Cortex of kidney (tissue), 1 donor: ENCODE measurements at places on chromosomes 16 and 17.

DNA sequence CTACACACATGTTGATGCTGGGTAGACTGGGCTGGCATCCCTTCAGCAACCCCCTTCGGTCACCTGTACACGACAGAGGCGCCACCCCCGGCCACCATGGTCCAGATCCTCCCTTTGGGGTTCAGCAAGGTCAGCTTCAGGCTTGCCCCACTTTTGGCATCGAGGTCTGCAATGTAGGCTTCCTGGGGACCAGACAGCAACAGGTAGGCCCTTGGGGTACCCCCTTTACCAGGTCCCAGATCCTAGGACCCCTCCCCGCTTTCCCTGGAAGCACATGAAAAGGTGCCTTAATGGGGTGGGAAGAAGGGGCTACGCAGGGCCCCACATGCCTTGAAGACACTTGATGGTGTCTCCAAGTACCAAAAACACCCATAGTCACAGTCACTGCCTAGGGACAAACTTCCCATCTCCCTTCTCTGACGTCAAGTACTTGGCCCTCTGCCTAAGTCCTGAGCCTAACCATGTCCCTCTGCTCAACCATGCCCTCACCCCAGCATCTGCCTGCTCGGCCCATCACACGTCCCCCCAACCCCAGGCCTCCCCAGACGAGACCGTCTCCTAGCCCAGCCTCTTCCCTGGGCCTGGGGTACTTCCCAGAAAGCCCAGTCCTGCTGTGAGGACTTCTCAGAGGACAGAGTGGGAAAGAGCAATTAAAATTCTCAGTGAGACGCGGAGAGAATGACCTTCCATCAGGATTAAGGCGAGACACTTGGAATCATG, 12.1 kb downstream of the ACLY start:
- no peak for DNase-seq

DNA sequence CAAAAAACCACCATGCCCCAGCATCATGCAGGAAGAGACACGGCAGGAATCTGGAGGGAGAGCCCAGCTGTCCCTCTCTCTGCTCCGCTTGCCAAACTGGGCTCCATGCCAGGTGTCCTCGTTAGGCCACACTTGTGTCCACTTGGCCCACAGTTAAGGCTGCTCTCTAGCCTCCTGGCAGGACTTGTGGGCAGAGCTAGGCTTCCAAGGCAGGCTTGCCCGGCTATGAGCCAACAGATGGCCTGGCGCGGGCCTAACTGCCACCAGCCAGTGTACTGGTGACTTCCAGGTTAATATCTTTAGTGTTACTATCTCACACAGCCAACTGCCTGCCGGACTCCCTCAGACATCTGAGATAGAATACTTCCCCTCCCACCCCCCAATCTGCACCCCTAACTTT, 10.6 kb downstream of the ATP6V0D1 start:
- DNase-seq: no peak

DNA sequence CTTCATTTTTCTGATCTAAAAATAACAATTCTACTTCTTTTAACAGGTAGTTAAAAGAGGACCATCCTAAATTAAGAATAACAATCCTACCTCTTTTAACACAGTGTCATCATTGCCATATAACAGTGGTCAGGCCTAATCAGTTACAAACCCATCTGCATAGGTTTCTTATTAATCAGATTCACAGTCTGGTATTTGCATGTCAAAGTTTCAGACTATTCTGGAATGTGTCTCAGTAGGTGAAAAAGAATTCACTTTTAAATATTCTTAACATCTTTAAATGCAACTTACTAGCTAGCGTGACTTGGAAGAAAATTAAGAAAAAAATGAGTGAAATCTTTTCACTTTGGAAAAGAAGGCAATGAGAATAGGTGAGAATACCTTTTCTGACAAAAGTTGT, 6.8 kb upstream of the KRT12 start:
- DNase-seq: no peak

GRCh38 chr16:55542459-55543082, 23.9 kb upstream of the CAPNS2 start:
- no peak for DNase-seq

GRCh38 chr17:75478508-75478907, 22.1 kb downstream of the TMEM94 start:
- DNase-seq: no peak

DNA sequence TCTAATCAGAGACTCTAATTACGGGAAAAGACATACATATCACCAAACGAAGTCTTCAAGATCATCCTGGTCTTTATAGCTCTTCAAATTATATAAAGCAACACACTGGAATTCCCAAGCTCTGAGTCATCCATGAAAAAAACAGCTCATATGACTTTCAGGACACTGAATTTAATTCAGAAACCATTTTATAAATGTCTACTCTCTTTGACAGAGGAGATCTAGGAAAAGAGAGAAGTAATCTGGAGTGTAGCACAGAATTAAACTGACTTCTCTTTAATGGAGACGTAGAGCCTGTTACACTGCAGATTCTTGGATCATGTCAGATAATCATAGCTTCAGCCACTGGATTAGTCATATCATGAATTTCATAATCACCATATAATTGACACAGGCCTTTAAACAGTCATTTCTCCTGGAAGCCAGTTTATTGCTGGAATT, 86.8 kb upstream of the WSB1 start:
- no peak for DNase-seq

GRCh38 chr16:75820672-75821071, 94.4 kb upstream of the CPHXL start:
- DNase-seq: no peak

DNA sequence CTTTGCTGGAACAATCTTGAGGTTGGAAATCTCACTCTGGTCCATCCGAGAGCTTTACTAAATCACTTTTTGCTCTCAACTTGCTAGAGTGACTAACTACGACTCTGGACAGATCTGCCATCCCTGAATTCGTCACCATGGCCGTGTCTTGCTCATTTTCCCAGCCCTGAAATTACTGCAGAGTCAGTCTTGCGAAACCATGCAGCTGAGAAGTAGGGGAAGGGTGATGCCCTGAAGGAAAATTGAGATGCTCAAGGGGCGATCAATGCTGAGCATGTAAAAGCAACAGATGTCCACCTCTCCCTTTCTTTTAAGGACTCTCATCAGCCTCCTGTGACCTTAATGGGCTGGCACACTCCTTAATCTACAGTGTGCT, 18.8 kb downstream of the PCTP start:
- DNase-seq: no peak

DNA sequence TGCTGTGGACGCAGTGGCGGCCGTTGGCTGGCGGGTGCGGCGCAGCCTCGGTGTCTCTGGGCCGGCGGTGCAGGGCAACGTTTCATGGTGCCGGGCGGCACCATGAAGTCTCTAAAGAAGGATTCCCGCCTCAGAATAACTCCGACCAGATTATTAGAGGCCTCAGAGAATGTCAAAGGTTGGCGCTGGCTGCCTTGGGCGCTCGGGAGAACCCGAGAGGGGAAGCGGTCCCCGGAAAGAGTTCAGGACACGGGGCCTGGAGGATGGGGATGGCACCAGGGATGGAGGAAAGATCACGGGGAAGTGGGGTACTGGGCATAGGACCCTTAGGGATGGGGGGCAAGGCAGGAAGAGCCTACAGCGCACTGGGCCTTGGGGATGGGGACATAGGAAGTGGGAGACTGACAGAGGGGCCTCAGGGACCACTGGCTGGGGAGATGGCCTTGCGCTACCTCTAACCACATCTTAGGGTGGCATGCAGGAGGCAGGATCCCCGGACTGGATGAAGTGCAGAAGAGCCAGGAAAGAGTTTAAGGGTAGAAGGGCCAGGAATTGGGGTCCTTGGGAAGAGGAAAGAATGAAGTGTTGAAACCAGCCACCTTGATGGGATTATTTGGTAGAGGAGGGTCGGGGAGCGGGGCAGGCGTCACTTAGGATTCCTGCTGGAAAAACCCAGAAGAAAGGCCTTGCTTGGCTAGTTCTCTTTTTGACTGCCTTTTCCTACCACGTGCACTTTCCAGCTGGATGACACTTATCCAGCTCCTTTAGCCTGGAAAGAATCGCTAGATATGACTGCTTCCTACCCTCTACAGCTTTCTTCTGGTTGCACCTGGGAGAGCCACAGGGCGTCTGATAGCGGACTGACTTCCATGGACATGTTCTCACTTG, 578 bp downstream of the MYCBPAP start:
- no peak for DNase-seq

DNA sequence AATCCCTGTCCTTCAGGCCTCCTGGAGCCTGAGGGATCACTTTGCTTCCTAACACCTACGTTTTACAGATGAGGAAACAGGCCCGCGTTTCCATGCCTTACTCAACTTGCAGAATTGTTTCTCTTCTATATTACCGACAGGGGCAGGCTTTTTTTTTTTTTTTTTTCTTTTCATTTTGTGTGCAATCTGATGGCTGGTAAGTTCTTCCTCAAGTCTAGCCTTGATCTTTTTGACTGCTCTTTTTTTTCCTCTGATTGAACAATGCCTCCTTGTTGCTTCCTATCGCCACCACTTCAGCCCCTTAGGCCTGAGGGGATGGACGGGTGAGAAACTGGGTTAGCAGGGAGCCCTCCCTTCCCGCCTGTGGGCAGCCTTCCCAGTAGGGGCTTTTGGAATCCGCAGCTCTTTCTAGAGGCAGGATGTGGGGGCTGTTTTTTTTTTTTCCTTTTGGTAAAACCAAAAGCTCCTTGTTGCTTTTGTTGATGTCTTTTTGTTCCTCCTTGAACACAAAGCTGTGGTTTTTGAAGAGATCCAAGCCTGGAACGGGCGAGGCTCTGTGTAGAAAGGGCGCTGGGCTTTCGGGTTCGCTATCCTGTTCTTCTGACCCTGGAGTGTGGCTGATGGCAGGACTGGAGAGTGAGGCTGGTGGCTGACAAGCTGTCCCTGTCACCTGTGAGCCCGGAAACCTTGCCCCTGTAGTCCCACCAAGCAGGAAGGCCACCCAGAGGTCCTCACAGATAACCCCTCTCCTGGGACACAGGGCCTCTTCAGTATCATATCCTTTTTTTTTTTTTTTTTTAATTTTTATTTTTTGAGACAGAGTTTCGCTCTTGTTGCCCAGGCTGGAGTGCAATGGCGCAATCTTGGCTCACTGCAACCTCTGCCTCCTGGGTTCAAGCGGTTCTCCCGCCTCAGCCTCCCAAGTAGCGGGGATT, 14.0 kb downstream of the LASP1 start:
- DNase-seq: no peak
